Stimulated activated CD4-positive, alpha-beta T cell treated with anti-CD3 and anti-CD28 coated beads, Interleukin-2, amount 100 ng/mL, for 48 hours (primary cell): ENCODE measurements at places on chromosomes 4 and X.

DNA sequence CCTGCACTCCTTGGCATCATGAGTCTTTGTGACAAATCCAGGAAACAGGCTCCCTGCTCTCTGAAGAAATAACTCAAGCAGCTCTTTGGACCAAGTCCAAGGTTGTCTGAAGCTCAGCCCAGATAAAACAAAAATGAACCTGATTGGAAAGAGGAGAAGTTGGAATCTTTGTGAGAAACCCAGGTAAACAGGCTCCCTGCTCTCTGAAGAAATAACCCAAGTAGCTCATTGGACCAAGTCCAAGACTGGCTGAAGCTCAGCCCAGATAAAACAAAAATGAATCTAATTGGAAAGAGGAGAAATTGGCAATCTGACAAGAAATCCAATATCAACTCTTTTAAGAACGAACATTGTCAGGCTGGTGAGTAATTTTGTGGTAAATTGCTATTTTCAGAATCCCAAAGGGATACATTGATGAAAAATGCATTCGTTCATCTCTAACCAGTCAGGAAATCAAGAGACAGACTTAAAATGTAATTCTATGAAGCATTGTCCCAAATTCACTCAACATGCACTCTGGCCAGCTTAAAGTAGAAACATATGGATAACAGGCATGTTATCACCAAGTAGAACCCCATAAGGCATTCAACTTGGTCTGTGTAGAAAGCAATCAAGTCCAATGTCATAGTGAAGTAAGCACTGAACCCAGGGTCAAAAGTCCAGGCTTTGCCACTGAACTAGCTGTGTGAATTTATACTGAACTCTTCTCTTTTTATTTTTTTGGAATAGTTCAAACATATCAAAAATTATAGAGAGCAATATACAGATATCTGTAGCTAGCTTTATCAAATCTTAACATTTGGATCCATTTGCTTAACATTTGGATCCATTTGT is 16.8 kb upstream of the NFXL1 start:
- DNase-seq = no peak

GRCh38 chr4:59126159-59126558 is 2016.0 kb upstream of the IGFBP7 start:
- no peak for DNase-seq

DNA sequence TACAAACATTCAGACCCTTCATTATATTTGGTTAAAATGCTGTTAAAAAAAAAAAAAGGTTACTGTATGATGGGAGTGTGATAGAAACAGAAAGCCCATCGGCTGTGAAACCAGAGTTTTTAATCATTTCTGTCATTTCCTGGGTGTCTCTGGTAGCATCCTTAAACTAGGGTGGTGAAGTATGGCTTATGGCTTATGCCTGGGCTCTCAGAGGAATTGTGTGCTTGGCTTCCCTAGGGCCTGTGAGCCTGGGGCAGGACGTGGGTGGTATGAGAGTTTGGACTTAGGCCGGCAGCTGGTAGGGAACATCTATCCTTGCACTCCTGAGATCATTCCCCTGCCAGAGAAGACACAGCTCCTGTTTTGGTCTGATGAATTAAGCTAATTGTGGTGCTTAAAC is 52.2 kb downstream of the DCUN1D4 start:
- no peak for DNase-seq

DNA sequence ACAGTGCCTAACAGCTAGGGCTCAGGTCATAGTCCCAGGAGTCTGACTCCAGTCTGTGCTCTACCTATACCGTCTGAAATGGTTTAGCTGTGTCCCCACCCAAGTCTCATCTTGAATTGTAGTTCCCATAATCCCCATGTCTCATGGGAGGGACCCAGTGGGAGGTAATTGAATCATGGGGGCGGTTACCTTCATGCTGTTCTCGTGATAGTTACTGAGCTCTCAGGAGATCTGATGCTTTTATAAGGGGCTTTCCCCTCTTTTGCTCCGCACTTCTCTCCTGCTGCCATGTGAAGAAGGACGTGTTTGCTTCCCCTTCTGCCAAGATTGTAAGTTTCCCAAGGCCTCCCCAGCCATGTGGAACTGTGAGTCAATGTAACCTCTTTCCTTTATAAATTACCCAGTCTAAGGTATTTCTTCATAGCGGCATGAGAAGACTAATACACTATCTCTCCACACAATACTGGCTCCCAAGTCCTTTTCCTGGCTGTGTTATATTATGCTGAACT is 110.8 kb downstream of the AFAP1 start:
- DNase-seq = no peak

GRCh38 chr4:124079174-124079780 is 633.3 kb downstream of the ANKRD50 start:
- no peak for DNase-seq

- no peak for DNase-seq
These were observed 67.0 kb downstream of the SLC7A11 start for GRCh38 chr4:138174981-138175794.

DNA sequence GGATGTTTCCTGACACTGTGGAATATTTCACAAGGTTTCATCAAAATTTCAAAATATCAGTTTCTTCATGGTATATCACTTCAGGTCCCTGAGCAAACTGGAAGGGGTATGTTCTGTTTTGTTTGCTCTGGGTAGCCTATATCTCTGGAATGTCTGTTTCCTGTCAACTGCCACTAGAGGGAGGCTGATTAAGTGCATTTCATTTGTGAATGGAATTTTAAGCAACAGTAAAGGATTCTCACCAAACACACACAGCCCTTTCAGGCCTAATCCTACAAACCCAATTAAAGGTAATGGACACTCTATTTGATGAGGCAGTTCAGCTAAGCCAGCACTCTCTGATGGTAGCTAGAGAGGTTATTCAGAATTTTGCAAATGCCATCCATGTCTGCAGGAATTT is 307.1 kb downstream of the TEX13A start:
- no peak for DNase-seq

- DNase-seq = no peak
These were observed 87.9 kb downstream of the STK32B start for GRCh38 chr4:5139141-5139540.

- DNase-seq = no peak
These were observed 178.4 kb downstream of the TECRL start for GRCh38 chr4:64230709-64231310.

DNA sequence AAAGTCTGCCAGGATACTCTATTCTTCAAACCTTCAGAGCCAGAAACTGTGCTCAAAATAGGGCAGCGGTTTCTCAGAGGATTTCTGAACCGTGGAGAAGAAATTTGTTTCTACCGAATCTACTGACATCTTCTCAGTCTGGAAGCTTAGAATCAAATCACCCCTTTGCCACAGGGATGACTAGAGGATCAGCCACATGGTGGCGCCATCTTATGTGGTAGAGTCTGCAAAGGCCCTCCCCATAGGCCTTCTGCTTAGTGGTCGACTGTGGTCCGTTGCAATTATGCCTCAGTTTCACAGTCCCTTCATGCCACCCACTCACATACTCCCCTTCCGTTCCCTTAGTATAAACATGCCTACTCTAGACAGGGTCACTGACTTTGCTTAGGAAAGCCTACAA is 680.7 kb upstream of the SPANXN1 start:
- no peak for DNase-seq

GRCh38 chr4:184906480-184907097 is 80.8 kb upstream of the ACSL1 start:
- DNase-seq = no peak

- DNase-seq = no peak
These were observed 200.8 kb downstream of the MGST2 start for GRCh38 chr4:139866276-139866962.

DNA sequence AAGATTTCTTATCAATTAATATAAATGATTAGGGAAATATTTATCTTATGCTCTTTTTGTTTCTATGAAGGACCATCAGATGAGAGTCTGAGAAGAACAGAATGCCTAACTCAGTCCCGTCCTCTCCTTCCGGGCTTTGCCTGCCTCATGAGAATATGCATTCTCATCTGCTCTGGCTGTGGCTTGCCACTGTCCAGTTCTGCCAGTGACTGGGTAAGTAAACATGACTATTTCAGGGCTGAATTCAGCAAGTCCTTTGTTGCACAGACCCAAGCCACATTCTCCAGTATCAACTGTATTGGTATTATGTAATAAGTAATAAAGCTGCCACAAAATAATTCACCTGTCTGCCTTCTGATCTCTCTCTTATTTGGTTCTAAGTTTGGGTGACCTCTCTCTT is 110.7 kb downstream of the WDFY3 start:
- DNase-seq = no peak

DNA sequence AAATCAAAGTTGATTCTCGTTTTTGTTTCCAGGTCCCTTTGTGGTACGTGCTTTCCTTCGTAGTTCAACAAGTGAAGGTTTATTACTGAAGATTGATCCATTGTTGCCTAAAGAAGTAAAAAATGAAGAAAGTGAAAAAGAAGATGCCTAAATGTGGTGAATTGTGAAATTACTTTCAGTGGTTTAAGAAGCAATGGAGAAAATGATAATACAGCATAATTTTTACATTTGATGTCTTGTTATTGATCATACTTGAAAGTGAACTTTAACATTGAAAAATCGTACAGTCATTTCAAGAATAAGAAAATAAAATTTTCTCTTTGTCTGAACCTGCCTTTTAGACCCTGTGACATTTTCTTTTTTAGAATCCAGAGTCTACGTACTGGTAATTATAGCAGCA is 89.8 kb downstream of the MRPL1 start:
- DNase-seq = no peak

DNA sequence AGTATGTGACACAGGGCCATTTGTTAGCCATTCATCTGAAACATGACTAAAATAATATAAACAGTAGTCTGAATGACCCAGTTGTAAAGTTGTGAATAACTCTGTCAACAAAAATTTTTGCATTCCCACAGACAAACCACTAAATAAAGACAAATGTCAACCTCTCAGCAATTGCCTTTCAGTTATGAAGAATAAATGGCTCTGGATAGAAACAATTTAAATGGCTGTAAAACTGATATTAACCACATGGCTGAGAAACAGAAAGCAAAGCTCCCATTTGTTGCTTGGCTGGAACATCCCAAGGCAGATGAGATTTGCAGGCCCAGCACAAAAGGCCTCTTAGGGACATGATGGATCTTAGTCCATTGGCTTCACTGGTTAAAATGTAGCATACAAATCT is 296.3 kb downstream of the GALNTL6 start:
- DNase-seq = no peak

- DNase-seq = no peak
These were observed 12.5 kb upstream of the CASK start for GRCh38 chrX:41935832-41936231.

DNA sequence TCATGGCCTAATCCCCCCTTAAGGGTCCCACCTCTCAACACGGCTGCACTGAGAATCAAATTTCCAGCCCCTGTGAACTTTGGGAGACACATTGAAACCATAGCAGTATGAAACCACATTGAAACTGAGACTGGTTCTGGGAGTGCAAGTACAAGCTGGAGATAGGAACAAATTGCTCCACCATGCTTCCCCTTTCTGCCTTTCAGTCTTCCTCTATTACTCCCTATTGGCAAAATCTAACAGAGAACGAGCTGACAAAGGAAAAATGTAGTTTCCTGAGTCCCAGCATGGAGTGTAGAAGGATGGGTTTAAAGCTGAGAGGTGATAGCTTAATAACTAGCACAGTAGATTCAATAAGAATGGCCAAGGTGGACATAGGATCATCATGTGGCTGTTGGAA is 161.7 kb upstream of the RPL34 start:
- DNase-seq = no peak

DNA sequence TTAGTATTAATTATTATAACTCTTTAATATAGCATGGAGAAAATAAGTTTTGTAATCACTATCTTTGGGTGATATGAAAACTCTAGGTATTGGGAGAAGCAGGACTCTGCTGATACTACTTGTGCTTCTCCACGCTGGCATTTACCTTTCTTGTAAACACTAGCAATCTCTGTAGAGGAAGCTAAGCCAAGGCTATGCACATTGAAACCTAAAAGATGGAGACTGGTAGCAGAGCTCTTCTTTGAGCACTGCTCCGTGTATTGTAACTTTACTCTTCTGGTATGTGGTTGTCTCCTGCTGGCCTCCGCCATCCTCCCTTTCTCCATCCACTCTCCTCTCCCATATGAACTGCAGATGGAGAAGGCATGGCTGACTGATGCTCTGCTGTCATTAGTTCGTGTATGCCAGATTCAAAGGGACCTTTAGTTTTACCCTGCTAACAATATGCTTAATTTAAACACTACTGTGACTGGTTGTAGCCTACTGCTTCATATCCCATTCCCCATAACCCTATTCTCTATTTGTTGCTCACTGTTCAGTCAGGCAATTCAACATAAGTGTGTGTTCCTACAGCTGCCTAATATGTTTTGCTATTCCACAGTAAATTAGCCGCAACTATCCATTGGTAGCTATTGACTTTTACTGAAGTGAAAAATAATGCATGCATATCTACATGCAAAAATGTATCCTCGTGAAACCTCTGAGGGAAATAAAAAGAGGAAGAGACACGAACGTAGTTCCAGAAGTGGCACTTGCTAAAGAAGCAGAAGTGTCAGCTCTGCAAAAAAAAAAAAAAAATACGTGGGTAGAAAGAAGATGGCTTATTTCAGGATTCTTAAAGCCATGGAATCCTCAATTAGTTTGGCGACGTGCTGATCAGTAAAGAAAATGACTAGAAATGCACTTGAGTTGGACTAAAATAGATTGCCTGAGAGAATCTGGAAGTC is 55.6 kb upstream of the CCSER1 start:
- no peak for DNase-seq

DNA sequence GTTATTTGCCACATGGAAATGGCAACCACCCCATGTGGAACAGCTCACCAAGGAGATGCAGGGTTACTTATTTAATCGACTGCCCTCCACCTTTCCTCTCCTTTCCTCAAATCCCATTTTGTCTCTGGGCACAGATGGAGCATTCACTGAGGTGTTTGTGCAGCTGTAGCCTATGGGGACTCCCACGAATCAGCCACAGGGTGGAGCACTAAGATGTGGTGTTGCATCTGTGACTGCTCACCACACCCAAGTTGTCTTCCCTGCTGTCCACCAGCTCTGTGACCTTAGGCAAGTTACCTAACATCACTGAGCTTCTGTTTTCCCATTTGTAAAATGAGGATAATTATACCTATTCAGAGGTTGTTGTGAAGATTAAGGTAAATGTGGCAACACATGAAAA is 252.4 kb upstream of the CPEB2 start:
- peak; percentile 1 for DNase-seq

GRCh38 chrX:9293051-9293496 is 171.8 kb upstream of the TBL1X start:
- DNase-seq = no peak

DNA sequence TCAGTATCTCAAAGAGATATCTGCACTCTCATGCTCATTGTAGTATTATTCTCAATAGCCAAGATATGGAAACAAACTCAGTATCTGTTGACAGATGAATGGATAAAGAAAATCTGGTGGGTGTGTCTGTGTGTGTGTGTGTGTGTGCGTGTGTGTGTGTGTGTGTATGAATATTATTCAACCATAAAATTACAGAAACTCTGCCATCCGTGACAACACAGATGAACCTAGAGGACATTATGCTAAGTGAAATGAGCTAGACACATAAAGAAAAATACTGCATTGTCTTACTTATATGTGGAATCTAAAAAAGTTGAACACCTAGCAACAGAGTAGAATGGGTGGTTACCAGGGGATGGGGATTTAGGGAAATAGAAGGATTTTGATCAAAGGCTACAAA is 13.2 kb downstream of the XKRX start:
- DNase-seq = no peak

- DNase-seq = no peak
These were observed 176.5 kb downstream of the AR start for GRCh38 chrX:67720344-67720743.
